Effector memory CD4-positive, alpha-beta T cell (primary cell): ENCODE measurements at places on chromosomes 2 and 18.

GRCh38 chr18:76055578-76055977 is 439.5 kb downstream of the ZNF516 start:
- DNase-seq, result no peak

- DNase-seq, result no peak
Measured at GRCh38 chr2:176178038-176178756, 10.3 kb upstream of the HOXD1 start.

GRCh38 chr18:34023471-34023870 is 201.2 kb downstream of the NOL4 start:
- no peak for DNase-seq

DNA sequence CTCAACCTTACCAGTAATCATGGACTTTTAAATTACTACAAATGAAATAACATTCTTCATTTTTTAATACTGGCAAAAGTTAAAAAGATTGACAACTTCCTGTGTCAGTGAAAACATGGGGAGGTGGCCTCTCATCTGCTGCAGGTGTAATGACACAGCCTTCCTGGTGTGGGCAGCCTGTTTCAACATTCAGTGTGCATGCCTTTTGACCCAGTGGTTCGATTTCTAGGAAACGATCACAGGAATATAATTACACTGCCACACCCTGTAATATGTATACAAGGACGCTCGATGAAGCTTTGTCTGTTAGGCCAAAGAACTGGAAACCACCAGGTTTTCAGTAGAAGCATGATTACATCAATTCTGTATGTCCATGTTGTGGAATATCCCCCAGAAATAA is 68.7 kb downstream of the MTHFD2 start:
- DNase-seq, result peak; percentile 25

- DNase-seq, result no peak
Measured at GRCh38 chr2:41985573-41986095, 62.2 kb upstream of the PKDCC start.

GRCh38 chr2:85779641-85780315 is 26.0 kb downstream of the ATOH8 start:
- DNase-seq, result no peak

DNA sequence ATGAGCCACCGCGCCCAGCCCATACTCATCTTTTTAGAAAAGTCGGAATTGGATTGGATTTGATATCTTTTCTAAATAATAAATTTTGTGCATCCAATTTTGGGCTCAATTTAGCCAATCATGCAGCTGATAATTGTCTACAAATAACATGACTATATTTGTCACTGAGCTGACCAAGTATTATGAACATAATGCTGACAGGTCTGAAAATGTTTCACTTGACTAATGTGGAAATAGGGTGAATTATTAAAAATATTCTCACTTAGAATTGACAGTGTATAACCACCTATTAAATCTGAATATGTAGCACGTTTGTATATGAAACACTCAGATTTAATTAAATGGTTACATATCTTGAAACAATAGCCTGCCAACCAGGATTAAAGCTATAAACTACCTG is 657.2 kb upstream of the FSHR start:
- no peak for DNase-seq

GRCh38 chr2:205284334-205284733 is 398.0 kb upstream of the NRP2 start:
- DNase-seq, result no peak

DNA sequence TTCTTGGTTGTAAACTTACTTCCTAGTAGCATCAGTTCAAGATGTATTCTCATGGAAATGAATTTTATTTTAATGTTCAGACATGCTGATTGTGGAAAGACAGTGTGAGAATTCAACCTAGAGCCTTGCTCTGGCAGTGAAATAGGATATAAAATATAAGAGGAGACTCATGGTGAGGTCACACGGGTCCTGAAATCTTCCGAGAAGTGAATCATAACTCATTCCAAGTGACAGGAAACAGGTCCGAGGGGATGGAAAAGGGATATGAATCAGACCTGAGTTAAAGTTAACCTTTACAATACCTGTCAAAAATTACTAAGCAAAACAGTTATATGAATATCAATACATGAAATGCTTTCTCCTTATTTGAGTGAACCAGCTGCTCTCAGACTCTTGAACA is 185.2 kb upstream of the LRRTM1 start:
- no peak for DNase-seq

GRCh38 chr2:45131587-45131986 is 122.3 kb upstream of the SIX2 start:
- no peak for DNase-seq

- DNase-seq, result no peak
Measured at GRCh38 chr2:110993557-110994231, 127.0 kb upstream of the BCL2L11 start.

DNA sequence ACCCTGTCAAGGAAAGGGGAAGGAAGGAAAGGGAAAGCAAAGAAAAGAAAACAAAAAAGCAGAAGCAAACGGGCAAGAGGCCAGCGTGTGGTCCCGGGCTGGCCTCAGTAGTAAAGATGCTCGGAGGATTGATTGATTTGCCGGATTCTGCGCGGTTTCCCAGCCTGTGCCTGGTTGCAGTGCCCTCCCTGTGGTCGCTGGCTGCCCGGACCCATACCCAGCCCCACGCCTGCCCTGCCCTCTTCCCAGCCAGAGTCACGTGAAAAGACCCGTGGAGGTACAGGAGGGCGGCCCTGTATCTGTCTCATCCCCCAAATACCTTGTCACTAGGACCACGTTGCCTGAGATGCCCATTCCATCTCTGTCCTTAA is 55.1 kb upstream of the IMP4 start:
- no peak for DNase-seq

DNA sequence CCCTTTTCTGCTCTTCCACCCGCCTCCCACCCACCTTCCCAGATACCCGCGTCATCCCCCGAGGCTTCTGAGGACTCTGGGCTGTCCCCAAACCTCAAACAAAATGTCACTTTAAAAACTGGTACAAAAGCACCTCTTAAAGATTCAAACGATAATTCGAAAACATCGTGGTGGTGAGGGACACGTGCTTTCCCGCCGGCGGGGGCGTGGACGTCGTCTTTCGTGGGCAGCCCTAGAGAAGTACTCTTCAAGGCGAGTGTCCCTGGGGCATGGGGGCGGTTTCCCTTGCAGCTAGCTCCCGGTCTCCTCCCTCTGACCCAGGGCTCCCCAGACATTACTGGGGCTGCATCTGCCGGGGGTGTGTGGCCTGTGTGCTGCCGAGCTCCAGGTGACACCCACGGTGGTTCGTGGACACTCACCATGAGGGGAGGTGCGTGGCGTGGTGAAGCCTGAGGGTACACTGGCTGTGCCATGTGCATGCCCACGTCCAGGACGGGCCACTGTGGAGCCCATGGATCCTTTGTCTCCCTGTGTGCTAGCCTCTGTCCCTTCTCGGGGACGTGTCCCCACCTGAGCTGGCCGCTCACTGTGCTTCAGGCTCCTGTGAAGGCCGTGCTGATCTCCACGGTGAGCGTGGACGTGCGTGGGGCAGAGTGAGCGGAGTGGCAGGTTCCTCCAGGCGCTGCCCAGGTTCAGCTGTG is 117.8 kb downstream of the NFATC1 start:
- no peak for DNase-seq

- no peak for DNase-seq
Measured at GRCh38 chr2:31812051-31812798, 198.6 kb downstream of the MEMO1 start.

GRCh38 chr18:4224031-4224704 is 230.9 kb downstream of the DLGAP1 start:
- no peak for DNase-seq

DNA sequence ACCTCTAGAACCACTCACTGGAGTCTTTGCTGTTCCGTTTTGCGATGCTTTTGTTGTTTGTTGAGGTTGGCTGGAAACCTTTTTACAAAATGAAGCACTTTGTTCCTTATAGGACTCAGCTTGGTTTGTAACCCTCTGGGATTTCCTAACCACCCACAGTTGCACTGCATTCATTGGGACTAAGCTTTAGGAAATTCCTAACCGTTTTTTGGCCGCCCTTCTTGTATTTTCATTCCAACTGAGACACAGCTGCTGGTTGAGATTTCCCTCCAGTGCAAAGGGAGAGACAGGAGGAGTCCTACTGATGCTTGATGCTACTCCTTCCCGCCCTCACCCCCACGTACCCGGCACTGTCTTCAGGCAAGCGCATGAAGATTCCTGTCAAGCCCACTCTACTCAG is 6.1 kb upstream of the DIPK1C start:
- DNase-seq, result no peak

DNA sequence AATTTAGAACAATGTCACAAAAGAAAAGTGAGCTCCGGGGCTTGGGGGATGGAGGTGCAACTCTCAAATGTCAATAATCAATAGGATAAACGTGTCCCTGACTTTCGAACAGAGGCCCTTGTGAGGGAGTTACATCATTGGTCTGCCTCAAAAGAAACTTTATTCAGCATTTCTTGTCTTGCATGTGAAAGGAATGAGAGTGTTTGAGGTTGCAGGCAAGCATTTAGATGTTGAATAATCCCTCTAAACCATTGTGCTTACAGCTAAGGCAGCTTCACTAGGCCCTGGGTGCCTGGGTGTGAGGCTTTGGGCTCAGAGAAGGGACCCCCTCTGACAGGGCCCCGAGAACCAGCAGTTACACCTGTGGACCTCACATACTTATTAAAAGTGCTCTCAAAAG is 28.6 kb upstream of the FHL2 start:
- DNase-seq, result no peak

- DNase-seq, result no peak
Measured at GRCh38 chr2:222303828-222304736, 5.3 kb upstream of the PAX3 start.

GRCh38 chr2:217222309-217222910 is 362.5 kb upstream of the TNP1 start:
- DNase-seq, result no peak

DNA sequence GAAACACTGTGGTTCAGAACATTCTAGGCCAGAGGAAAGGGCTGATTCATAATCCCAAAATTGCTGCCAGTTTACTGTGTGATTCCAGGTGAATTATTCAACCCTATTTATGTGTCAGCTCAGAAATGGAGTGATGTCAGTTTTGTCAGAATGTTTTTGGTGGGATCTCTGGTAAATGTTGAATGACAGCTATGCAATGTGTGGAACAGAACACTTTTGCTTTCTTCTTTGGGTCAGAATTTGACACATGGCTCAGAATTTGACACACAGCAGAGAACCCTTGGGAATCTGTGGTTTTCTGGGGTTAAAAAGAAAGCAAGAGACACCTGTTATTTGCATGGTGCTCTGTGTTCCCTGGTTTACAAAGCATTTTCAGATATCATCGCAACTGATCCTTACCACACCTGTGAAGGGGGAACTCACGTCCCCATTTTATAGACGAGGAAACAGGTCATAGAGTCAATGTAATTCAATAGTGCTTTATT is 1.6 kb upstream of the MTA3 start:
- DNase-seq, result no peak

- DNase-seq, result no peak
Measured at GRCh38 chr18:607930-608329, 11.1 kb downstream of the CLUL1 start.

GRCh38 chr2:159209341-159210306 is 76.9 kb downstream of the WDSUB1 start:
- DNase-seq, result no peak

- no peak for DNase-seq
Measured at GRCh38 chr2:177332026-177332991, 60.3 kb upstream of the AGPS start.

GRCh38 chr18:2610549-2610948 is 39.2 kb downstream of the NDC80 start:
- no peak for DNase-seq

- no peak for DNase-seq
Measured at GRCh38 chr18:10332452-10332851, 122.0 kb upstream of the APCDD1 start.

- DNase-seq, result no peak
Measured at GRCh38 chr2:155043097-155043496, 344.6 kb downstream of the KCNJ3 start.

DNA sequence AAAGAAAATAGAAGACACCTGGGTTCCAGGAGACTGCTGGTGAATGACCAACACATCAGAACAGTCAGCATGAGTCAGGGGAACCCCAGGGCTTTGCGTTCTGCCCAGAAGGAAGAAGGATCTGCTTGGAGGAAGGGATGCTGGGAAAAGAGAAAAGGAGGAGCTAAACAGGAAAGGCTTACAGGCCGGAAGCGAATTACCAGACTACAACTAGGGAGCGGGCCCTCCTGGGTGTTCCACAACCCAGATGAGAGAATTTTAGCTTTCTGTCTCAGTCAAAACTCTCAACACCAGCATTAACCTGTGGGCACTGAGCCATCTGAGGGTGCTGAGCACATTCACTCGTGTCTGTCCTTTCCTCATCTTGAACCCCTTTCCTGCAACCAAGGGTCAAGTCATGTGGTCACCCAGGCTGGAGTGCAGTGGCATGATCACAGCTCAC is 19.2 kb downstream of the CDC42EP3 start:
- DNase-seq, result no peak

DNA sequence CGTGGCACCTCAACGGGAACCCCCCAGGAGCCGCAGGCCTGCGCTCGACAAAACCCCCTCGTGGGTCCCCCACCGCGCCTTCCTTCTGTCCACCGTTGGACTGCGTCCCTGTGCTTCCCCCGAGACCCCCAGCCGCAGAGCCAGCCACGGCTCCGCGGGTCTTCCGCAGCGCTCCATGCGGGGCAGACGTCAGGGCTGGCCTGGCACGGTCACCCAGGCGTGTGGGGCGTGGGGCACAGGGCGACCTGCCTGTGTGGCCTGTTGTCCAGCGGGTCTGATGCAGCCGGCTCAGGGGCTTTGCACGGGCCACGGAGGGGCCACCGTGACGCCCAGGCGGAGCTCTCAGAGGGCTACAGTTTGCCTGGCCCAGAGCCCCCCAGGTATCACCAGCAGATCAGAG is 11.0 kb downstream of the NFATC1 start:
- no peak for DNase-seq

DNA sequence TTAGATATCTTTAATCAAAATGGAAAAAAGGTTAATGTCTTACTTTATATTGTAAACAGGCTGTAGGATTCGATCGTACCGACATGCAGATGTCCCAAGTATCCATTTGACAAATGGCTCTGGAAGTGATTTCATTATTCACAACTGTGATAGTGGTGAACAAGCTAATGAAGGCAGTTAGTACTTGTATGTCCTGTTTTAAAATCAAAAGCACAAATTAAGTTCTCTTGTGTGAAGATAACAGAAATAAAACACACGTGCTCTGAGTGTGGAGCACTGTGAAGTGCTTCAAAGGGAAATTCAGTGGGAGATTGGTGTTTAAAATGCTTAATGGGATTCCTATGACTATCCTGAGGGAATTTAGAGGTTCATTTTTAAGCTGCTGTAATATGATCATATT is 8.6 kb upstream of the LRP1B start:
- DNase-seq, result no peak

- no peak for DNase-seq
Measured at GRCh38 chr2:151166410-151166809, 95.3 kb downstream of the RBM43 start.
